Activated T-cell treated with anti-CD3 and anti-CD28 coated beads, Interleukin-2, amount 50 U/mL, for 72 hours (primary cell): ENCODE measurements at places on chromosomes 7 and 10. TPM values are rescaled to one million over a fixed set of nuclear protein-coding genes. Genes with fewer than 3 reads are reported as not detected.

GRCh38 chr10:7424315-7424714, 13.5 kb upstream of the SFMBT2 start:
- peak; percentile 28 for DNase-seq

GRCh38 chr7:157682064-157682945, 345.5 kb downstream of the DNAJB6 start:
- no peak for DNase-seq

DNA sequence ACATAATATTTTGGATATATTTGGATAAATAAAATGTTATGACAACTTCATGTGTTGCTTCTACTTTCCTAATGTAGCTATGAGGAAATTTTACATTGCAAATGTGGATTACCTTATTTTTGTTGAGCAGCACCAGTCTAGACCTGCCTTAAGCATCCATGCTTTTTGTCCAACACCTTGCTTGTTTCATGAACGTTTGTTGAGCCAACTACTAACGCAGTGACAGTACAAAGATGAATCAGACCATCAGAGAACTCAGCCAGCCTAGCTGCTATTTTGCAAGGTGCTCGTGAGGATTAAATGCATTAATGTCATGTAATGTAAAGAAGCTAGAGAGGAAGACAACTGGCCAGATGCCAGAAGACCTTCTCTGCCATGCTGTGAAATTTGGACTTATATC, 1.1 kb upstream of the ZC3HAV1L start:
- DNase-seq, result no peak

DNA sequence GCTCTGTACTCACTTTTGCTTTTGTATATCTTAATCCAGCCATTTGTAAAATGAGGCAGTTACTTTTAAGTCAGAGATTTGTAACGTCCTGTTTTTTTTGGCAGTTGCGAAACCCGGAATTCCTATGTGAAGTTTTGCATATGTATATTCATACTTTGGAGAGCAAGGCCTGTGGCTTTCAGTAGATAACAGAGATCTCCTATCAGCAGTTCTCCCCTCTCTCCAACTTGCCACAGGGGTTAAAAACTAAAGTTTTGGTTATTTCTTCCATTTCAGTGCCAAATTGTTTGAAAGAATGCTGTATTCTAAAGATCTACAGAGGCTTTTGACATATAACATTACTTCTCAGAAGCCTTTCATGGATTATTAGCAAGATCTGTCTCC, 102.4 kb downstream of the EXOC4 start:
- DNase-seq, result no peak

- no peak for DNase-seq
These were observed 181.6 kb downstream of the EVX1 start for GRCh38 chr7:27424231-27424630.

GRCh38 chr7:78576236-78576635, 777.7 kb downstream of the PHTF2 start:
- no peak for DNase-seq

Gene FAM25C
- total RNA-seq, result not detected

Gene MLXIPL
- total RNA-seq, result not detected

Gene DGKI
- 18.2 TPM for total RNA-seq
